Neural crest cell (in vitro differentiated cells): ENCODE measurements at places on chromosomes 7 and 10.

GRCh38 chr7:159030490-159031134 lies 114.1 kb downstream of the VIPR2 start:
- H3K27me3 ChIP-seq, result peaks cover 24% of the 10 kb centered on the region
- peak; percentile 61 for DNase-seq
- no peaks in the 10 kb centered on the region for H3K36me3 ChIP-seq
- H3K27ac ChIP-seq, result no peak overlapping the region

GRCh38 chr10:105284476-105285215 lies 643.6 kb downstream of the SORCS3 start:
- H3K4me1 ChIP-seq, result no peaks in the 10 kb centered on the region
- H3K4me3 ChIP-seq, result no peak overlapping the region
- no peaks in the 10 kb centered on the region for H3K36me3 ChIP-seq
- H3K27ac ChIP-seq, result no peak overlapping the region
- no peak for DNase-seq

GRCh38 chr7:38883706-38884105 lies 25.3 kb downstream of the VPS41 start:
- peaks cover 18% of the 10 kb centered on the region for H3K4me1 ChIP-seq
- DNase-seq, result no peak
- H3K4me3 ChIP-seq, result no peak overlapping the region
- H3K27me3 ChIP-seq, result no peaks in the 10 kb centered on the region

DNA sequence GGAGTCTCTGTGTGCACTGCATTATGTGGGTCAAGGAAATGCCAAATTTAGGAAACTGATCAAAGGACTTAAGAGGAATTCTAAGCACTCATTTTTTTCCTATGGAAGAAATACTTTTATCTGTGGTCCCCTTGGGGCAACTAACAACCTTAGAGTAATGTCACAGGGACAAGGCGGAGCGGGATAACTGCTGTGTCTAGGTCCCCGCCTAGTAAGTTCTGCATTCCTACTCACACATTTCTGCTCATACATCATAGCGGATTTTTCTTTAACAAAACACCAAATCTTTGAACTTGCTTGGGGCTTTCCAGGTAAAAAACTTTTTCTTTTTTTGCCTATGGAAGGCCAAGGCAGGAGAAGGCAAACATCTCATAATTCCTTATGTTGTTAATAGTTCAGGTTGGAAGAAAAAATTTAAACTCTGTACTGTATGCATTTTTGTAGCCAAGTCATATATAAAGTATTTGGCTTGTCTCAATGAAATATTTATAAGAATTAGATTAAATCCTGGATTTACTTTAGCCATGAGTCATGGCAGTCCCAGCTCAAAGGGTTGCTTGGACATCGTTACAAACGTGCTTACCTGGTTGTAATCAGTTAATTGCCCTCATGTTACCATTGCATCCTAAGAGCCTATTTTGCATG lies 285.0 kb downstream of the PHTF2 start:
- H3K4me3 ChIP-seq, result no peak overlapping the region
- H3K4me1 ChIP-seq, result no peaks in the 10 kb centered on the region
- DNase-seq, result no peak

DNA sequence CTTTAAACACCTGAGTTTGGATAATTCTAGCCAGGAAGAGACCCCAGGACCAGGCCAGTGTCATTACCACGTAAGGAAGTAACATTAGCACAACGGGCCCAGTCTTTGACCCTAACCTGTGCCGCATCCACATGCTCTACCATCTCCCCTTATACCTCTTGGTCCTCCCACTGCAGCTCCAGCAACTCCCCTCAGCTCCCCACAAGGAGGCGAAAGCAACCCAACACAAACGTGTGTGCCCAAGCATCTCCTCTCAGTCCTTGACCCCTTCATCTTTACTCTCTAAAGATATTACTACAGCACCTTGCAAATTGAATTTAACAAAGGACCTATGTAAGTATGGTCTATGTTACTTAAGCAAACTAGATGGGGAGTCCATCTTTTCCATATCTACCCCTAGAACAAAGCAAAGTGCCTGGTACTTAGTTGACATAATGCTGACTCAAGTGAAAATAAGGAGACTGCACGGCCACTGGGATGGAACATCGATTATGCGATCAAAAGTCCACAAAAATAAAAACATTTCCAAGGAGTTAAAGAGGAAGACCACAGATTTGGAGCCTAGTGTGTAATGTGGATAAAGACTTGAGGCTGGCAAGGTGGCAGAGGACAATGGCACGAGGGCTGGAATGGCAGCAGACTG lies 147.7 kb downstream of the JAZF1 start:
- no peak overlapping the region for H3K27ac ChIP-seq
- DNase-seq, result no peak
- H3K27me3 ChIP-seq, result peaks cover 25% of the 10 kb centered on the region
- no peaks in the 10 kb centered on the region for H3K4me1 ChIP-seq
- no peaks in the 10 kb centered on the region for H3K36me3 ChIP-seq
- H3K4me3 ChIP-seq, result no peak overlapping the region

- peaks cover 1% of the 10 kb centered on the region for H3K36me3 ChIP-seq
- H3K27ac ChIP-seq, result no peak overlapping the region
- H3K4me3 ChIP-seq, result no peak overlapping the region
- no peaks in the 10 kb centered on the region for H3K27me3 ChIP-seq
- no peak for DNase-seq
Measured at GRCh38 chr7:24778543-24779282, 21.4 kb upstream of the GSDME start.

DNA sequence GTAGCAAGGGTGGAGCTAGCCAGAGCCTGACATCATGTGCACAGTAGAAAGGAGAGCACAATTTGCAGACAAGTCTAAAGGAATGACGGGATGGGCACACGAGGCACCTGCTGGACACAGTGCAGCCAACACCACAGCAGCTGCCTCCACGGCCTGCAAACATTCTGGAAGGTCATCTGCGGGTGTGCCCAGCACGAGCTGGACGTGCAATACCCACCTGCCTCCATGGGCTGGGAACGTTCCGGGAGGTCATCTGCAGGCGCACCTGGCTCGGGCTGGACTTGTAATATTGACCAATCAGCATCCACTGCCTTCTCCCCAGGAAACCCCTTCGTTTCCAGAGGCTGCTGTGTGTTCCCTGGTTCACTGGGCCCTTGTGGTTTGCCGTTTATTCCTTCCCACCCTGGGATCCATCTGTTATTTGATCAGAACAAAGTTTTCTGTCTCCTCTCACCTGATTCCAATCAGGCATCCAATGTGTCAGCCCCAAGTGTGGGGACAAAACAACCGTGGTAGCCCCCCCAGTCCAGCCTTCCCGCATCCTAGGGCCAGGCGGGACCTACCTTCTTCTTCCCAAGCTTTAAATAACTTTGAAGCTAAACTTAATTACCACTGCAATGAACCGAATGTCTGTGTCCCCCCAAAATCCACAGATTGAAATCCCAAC lies 243.4 kb upstream of the PPP2R2D start:
- no peak for DNase-seq
- peaks cover 10% of the 10 kb centered on the region for H3K27me3 ChIP-seq
- H3K27ac ChIP-seq, result no peak overlapping the region
- H3K36me3 ChIP-seq, result no peaks in the 10 kb centered on the region
- no peak overlapping the region for H3K4me3 ChIP-seq

GRCh38 chr10:77580482-77580881 lies 57.1 kb downstream of the KCNMA1 start:
- no peak for DNase-seq
- no peak overlapping the region for H3K4me3 ChIP-seq
- H3K27me3 ChIP-seq, result no peaks in the 10 kb centered on the region
- H3K4me1 ChIP-seq, result peaks cover 4% of the 10 kb centered on the region

GRCh38 chr10:94315975-94316464 lies 46.7 kb downstream of the NOC3L start:
- peaks cover 6% of the 10 kb centered on the region for H3K36me3 ChIP-seq
- H3K4me1 ChIP-seq, result no peaks in the 10 kb centered on the region
- H3K27ac ChIP-seq, result no peak overlapping the region
- H3K4me3 ChIP-seq, result no peak overlapping the region

GRCh38 chr7:115980159-115980558 lies 50.4 kb downstream of the TFEC start:
- H3K27ac ChIP-seq, result no peak overlapping the region
- no peaks in the 10 kb centered on the region for H3K27me3 ChIP-seq
- no peak for DNase-seq
- no peaks in the 10 kb centered on the region for H3K4me1 ChIP-seq

DNA sequence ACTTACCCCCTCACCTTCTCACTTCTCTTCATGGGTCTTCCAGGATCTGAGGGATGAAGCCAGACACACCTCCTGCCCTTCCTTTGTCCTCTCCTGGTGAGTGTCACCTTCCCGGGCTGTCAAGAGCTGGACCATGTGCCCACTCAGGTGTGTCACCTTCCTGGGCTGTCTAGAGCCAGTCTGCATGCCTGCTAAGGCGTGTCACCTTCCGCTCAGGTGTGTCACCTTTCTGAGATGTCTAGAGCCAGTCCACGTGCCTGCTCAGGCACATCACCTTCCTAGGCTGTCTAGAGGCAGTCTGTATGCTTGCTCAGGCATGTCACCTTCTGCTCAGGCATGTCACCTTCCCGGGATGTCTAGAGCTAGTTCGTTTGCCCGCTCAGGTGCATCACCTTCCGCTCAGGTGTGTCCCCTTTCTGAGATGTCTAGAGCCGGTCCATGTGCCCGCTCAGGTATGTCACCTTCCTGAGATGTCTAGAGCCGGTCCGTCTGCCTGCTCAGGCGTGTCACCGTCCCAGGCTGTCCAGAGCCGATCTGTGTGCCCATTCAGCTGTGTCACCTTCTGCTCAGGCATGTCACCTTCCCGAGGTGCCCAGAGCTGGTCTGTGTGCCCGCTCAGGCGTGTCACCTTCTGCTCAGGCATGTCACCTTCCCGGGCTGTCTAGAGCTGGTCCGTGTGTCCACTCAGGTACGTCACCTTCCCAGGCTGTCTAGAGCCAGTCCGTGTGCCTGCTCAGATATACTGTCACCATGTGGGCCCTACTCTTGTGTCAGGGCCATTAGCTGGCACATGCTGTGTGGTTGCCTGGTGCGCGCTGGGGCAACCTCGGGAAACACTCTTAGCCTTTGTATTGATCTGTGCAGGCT lies 245.3 kb downstream of the EBF3 start:
- no peak overlapping the region for H3K4me3 ChIP-seq
- H3K27me3 ChIP-seq, result no peaks in the 10 kb centered on the region
- H3K27ac ChIP-seq, result no peak overlapping the region
- peaks cover 6% of the 10 kb centered on the region for H3K4me1 ChIP-seq
- DNase-seq, result no peak

GRCh38 chr10:80196270-80196949 lies 8.9 kb downstream of the ANXA11 start:
- no peak overlapping the region for H3K4me3 ChIP-seq
- no peak for DNase-seq
- H3K27me3 ChIP-seq, result no peaks in the 10 kb centered on the region

GRCh38 chr7:80923211-80923612 lies 4.4 kb upstream of the SEMA3C start:
- no peaks in the 10 kb centered on the region for H3K27me3 ChIP-seq
- peaks cover 16% of the 10 kb centered on the region for H3K4me1 ChIP-seq
- no peak overlapping the region for H3K4me3 ChIP-seq
- no peak for DNase-seq
- H3K36me3 ChIP-seq, result no peaks in the 10 kb centered on the region
- no peak overlapping the region for H3K27ac ChIP-seq

GRCh38 chr10:72263613-72264241 lies 10.0 kb upstream of the DDIT4 start:
- peaks cover 46% of the 10 kb centered on the region for H3K4me1 ChIP-seq
- H3K27me3 ChIP-seq, result no peaks in the 10 kb centered on the region
- no peak overlapping the region for H3K4me3 ChIP-seq
- H3K36me3 ChIP-seq, result no peaks in the 10 kb centered on the region
- no peak for DNase-seq

- no peaks in the 10 kb centered on the region for H3K27me3 ChIP-seq
- H3K36me3 ChIP-seq, result peaks cover 7% of the 10 kb centered on the region
- no peak overlapping the region for H3K4me3 ChIP-seq
- no peak overlapping the region for H3K27ac ChIP-seq
Measured at GRCh38 chr7:47390914-47391313, 191.0 kb downstream of the TNS3 start.

DNA sequence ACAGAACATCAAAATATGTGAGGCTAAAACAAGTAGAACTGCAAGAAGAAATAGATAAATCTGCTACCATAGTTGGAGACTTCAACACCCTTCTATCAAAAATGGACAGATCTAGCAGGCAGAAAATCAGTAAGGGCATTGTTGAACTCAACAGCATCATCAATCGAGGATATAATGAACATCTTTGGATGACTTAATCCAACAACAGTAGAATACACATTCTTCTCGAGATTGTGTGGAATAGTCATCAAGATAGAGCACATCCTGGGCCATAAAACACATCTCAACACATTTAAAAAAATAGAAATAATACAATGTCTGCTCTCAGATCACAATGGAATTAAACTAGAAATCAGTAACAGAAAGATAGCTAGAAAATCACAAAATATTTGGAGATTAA lies 9.9 kb downstream of the IGFBP1 start:
- DNase-seq, result no peak
- no peaks in the 10 kb centered on the region for H3K4me1 ChIP-seq
- peaks cover 4% of the 10 kb centered on the region for H3K36me3 ChIP-seq
- peaks cover 18% of the 10 kb centered on the region for H3K27me3 ChIP-seq
- H3K27ac ChIP-seq, result no peak overlapping the region

DNA sequence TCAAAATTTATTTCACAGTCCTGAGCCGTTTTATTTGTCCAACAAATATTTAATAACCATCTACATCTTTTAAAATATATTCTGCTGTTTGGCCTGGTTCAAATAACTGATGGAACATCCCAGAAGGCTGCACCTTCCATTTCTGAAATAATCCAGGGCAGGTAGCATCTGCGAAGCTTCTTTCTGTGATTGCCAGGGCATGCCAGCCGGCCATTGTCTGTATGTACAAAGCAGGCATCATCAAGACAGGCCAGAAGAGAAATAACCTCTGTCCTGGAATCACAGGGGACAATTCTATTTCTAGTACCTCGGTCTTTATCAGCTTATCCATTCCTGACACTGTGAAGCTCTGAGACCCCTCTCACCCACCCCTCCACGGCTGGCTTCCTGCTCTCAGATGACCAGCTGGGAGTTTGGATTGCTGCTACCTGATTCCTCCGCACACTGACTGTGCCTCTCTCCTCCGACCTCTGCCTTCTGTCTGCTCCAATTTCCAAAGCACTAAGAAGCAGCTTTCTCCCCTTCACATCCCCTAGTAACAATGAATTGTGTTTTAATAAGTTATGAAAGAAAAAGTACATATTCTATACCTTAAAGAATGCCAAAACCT lies 8.0 kb downstream of the DGKI start:
- no peak overlapping the region for H3K27ac ChIP-seq
- peaks cover 21% of the 10 kb centered on the region for H3K4me1 ChIP-seq
- no peak for DNase-seq
- peaks cover 15% of the 10 kb centered on the region for H3K27me3 ChIP-seq
- no peaks in the 10 kb centered on the region for H3K36me3 ChIP-seq

DNA sequence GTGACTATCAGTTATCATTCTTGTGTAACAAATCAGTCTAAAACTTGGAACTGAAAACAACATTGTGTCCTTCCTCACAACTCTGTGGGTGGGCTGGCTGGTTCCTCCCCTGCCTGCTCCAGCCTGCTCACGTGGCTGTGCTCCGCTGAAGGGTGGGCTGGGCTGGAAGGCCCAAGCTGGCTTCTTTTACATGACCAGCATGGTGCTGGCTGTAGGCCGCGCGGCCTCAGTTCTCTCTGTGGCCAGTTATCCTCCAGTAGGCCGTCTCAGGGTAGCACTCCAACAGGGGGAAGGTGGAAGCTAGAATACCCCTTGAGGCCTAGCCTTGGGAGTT lies 11.3 kb downstream of the ADAMTS14 start:
- H3K27me3 ChIP-seq, result no peaks in the 10 kb centered on the region
- H3K4me3 ChIP-seq, result no peak overlapping the region
- H3K36me3 ChIP-seq, result no peaks in the 10 kb centered on the region
- peaks cover 35% of the 10 kb centered on the region for H3K4me1 ChIP-seq
